ENCODE measurements at places on chromosomes 1 and 21.

DNA sequence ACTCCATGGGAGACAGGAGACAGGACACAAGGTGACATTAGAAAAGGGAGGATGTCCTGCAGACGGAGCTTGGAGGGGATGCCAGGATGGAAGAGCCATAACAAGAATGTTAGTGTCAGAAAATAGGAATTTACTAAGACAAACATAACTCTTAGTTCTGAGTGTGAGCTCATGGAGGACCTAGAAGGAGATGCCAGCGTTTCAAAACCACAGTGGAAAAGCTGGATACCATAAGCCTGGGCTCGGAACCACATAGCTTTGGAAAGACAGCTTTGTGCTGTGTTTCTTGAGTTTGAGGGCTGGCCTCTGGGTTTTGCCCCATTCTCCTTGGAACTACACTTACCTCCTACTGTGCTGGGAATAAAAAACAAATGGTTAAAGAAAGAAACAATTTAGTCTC, 128.4 kb downstream of the S1PR1 start:
- DNase-seq = peak; percentile 29

DNA sequence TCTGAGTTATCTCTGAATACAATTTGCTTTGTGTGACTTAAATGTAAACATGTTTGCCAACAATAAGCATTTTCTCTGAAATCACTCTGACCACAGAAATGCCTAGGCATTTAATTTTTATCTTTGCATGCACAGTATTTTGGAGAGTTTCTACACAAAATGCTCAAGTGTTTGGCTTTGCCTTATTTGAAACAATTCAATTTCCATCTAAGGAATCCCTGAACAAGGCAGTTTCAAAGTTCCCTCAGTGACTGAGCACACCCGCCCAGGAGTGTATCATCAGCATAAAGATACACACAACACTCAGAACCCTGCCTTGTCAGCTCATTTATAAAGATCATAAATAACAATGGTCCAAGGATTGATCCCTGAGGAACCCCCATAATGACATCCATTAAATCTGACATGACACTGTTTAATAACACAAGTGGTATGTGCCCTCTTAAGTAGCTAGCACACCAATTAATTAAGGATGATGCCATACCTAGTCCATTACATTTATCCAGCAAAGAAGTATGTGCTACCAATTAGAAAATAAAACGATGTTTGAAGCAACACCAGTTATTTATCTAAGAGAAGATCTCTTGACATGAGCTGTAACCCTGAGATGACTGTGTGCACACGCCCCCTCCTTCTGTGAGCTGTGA, 585.8 kb downstream of the ADGRL2 start:
- DNase-seq = no peak

DNA sequence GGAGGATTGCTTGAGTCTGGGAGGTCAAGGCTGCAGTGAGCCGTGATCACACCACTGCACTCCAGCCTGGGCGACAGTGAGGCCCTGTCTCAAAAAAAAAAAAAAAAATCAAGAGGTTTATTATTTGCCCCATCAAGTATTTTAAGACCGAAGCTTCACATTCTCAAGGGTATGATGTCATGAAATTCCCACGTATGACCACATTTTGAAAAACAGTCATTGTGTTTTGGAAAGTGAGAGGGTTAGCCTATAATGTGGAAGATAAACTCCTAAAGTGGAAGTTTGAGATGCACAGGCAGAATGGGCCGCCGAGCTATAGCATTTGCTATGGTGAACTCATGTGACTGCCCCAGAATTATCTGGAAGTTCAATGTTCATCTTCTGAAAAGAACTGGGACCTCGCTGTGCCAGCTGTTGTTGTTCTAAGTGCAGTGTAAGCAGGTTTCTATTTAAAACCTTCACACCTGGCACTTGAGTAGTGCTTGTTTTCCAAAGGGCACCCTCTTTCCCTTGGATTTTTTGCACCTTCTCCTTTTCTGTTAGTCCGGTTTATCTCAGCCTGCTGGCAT, 96.9 kb upstream of the SLC25A33 start:
- peak; percentile 26 for DNase-seq

DNA sequence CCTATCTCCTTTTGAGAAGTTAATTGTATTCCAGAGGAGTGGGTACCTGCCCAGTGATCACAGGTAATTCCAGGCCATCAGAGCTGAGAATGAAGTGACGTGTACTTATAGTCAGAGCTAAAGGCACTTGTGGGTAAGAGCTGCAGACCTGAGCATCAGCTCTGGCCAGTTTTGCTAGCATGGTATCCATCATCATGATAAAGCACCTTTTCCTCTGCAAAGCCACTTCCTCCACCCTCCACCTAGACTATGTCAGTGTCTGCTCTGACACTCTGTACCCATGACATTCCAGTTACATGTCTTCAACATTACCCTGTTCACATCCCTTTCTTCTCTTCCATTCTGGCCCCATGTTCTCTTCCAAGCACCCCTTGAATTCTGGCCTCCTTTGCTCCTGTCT, 157.3 kb downstream of the GRIK3 start:
- DNase-seq = no peak

GRCh38 chr1:15937146-15937545, 38.8 kb downstream of the ZBTB17 start:
- DNase-seq = no peak

- DNase-seq = no peak
These were observed 3.3 kb downstream of the DCST2 start for GRCh38 chr1:155030243-155030795.

DNA sequence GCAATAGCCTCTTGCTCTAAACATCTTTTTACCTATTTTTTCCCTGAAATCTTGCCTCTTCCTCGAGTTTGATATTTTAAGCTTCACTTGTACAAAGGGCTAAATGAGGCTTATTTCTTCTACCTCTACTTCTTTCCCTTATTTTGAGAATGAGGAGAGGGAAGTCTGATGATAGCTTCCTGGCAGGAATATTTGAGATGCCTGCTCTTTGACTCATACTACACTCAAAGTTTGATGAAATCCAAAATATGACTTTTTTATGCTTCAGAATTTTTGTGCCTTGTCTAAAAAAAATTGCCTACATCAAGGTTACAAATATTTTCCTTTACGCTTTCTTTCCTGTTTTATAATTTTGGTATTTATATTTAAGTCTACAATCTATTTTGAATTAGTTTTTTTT, 624.4 kb upstream of the PLXNA2 start:
- peak; percentile 26 for DNase-seq

GRCh38 chr1:52727114-52727586, 897 bp downstream of the ZYG11B start:
- no peak for DNase-seq

DNA sequence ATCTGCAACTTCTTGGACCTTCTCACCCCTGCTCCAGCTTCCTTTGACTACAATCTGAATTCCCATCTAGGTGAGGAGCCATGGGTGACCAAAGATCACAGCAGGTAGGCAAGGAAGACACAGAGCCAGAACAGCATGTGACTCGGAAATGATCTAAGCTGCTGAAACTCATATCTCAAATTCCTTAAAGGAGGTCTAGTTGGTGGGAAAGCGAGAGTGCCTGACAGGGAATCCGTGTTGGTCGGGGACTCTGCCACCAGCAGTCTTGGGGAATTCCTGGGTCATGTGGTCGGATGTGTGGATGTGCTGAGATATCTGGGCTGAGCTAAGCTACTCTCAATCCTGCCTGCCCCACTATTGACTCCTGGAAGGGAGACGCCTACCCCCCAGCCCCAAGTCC, 3.2 kb upstream of the NUAK2 start:
- no peak for DNase-seq

GRCh38 chr1:153942766-153943549, 3.6 kb downstream of the DENND4B start:
- DNase-seq = no peak

DNA sequence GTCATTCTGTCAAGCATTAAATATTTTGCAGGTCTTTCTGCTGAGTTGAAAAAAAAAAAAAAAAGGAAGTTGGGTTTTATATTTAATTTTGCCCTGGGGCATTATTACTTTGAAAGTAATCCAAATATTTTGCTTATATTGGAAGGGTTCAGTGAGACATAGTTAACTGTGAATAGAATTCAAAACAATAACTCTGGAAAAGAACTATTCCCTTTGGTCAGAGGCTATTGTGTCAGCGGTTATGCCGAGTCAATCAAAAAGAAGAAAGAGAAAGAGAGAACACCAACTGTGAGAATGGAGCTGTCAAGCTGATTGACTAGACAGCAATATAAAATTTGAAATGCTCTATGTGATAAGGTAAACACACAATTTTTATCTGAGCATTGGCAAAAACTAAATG, 761.7 kb downstream of the ADGRL2 start:
- no peak for DNase-seq

GRCh38 chr1:200337410-200337809, 72.4 kb downstream of the ZNF281 start:
- no peak for DNase-seq

DNA sequence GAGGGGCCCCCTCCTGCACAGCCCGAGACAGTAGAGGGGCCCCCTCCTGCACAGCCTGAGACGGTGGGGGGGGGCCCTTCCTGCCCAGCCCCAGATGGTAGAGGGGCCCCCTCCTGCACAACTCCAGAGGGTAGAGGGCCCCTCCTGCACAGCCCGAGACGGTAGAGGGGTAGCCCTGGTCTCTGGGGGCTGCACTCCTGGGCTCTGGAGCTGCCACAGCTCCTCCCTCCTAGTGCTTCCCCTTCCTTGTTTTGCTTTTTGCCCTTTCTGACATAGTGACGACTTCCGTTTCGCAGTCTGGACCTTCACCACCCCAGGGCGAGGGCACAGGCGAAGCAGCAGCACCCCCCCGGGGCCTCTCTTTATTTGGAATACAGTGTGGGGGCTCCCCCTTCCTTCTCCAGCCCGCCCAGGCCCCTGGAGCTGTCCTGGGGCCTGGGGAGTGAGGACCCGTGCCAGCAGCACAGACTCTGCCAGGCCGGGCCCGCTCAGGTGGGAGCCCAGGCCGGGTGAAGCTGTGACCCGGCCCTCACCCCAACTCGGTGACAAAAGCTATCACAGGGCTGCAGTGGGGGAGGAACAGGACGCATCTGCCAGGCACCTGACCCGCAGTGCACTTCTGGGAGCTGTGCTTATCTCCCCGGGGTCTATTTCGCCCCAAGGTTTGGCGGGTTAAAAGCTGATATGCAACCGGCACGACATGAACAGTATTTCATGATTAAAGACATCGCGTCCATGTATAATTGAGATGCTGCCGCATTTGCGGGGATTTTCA, 1.1 kb upstream of the PRXL2B start:
- no peak for DNase-seq

All from HS-27A (cell line).